Stimulated activated CD4-positive, alpha-beta T cell treated with anti-CD3 and anti-CD28 coated beads, Interleukin-2, amount 100 ng/mL, for 48 hours (primary cell): ENCODE measurements at places on chromosomes 7 and 10.

- DNase-seq, result peak; percentile 26
Observed at GRCh38 chr10:34994565-34995142, 95.5 kb downstream of the CUL2 start.

DNA sequence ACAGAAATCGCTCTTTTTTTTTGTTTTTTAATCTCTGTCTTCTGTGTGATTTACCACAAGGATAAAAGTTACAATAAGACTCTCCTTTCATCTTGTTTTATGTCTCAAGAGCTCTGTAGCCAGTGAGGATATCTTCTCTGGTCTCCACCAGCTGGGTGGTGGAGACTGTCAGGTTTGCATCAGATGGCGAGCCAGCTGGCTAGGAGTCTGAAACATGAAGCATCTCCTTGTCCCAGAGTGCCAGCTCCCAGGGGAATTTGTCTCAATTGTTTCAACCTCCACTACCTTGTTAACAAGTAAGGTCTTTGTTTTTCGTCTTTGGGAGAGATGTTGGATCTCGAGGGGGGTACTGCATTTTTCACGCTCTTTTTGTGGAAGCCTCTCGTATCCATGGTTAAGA lies 47.3 kb downstream of the FRMPD2 start:
- no peak for DNase-seq

- DNase-seq, result no peak
Observed at GRCh38 chr10:102819054-102819453, 18.2 kb downstream of the CYP17A1 start.

DNA sequence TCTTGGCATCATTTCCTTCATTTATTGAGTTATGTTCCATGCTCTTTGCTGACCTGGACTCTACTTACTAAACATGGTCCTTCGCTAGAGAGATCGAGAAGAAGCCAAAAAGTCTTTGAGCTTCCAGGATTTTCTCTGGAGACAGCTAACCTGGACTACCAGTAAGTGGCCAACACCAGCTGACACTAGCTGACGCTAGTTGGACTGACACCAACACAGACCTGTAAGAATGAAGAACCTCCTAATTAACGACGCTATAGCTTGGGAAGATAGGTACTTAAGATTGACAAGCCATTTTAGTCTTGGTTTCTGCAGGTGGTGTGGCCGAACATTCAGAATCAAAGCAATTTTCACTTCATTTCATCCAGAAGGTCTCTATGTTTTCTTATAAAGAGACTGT lies 66.4 kb downstream of the GALNT17 start:
- DNase-seq, result no peak

- no peak for DNase-seq
Observed at GRCh38 chr7:30347226-30348082, 63.1 kb downstream of the ZNRF2 start.

DNA sequence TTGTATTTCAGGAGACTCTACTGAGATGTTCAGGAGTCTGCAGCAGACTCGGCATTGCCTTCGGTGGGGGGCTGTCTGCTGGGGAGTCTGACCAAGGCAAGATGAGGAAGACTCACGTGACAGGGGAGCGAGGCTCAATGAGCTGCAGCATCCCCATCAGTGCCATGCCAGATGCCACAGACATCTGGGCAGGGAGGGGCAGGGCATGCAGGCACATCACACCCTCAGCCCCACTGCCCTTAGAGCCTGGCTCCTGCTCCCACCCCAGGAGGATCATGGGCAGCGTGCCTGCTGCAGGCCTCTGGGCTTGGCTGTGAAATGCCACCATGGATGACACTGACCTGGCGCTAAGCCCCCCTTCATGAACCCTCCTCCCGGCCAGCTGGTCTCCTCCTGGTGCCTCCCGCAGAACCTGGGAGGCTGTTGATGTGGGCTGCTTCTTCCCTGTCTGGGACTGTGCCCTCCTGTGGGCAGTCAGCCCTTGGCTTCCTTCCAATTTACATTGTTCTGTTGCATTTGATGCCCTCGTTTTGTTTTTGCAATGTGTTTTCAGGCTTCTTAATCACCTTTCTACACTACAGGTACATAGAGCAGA lies 235.0 kb downstream of the PAXIP1 start:
- no peak for DNase-seq

- DNase-seq, result no peak
Observed at GRCh38 chr10:128286762-128287500, 160.7 kb upstream of the MKI67 start.

DNA sequence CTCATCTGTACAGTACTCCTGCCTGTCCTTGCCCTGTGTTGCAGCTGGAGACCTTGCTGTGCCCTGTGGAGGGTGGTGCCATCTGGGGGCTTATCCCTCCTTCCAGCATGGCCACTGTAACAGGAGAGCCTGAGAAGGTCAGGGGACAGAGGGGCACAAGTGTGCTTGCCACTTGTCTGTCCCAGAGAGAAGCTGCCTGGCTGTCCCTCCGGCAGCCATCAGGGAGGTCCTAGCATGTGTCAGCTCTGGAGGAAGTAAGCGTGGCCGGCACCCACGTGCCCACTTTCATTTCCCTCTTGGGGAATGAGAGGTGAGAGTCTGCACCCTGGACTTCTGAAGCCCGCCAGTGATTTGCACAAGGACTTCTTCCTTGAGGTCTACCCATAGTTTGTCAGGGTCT lies 97.0 kb upstream of the PPIF start:
- DNase-seq, result no peak

GRCh38 chr10:5534880-5535856 lies 10.4 kb downstream of the CALML3 start:
- no peak for DNase-seq

DNA sequence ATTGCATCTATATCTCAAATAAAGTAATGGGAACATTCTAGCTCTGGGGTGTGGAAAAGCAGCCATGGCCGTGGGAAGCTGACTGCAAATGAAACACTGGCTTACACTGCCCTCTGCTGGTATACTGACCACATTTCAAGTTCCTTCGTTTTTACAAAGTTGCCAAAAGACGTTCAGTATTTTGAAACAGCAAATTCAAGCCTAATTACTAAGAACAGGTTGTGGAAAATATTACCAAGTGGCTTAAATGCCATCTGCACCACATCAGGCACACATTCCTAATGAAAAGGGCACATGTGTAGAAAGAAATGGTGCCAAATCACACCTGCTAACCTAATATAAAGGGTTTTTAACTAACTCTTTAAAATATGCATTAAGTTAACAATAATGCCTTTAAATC lies 83.9 kb downstream of the JAZF1 start:
- peak; percentile 25 for DNase-seq

- no peak for DNase-seq
Observed at GRCh38 chr10:124641282-124642087, 102.7 kb downstream of the FAM53B start.

DNA sequence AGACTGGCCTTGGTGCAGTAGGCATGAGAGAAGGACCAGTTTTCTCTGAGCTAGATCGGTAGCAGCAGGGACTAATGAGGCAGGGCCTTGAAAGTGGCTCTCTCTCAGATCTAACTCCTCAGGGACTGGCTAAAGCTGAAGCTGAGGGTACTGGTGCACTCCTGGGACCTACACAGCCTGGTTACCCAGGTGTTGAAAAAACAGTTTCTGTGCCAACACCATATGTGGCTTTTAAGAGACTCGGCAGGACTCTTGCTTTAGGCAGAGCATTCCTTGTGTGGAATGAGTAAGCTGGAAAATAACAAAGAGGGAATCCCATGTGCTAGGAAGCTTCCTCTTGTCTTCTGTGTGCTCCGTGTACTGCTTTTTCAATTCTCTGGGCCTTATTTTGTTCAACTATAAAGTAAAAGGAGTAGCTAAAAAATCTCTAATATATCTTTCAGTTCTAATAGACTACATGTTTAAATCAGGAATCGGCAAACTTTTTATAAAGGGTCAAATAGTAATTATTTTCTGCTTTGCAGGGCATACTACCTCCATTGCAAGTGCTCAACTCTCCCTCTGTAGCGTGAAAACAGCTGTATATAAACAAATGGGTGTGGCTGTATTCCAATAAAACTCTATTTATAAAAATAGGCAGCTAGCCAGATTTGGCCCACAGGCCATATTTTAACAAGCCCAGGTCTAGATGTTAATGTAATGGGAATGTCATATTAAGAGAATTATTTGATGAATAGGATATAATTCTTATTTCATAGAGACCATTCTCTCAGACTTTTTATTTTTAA lies 186.1 kb upstream of the KAT6B start:
- no peak for DNase-seq

DNA sequence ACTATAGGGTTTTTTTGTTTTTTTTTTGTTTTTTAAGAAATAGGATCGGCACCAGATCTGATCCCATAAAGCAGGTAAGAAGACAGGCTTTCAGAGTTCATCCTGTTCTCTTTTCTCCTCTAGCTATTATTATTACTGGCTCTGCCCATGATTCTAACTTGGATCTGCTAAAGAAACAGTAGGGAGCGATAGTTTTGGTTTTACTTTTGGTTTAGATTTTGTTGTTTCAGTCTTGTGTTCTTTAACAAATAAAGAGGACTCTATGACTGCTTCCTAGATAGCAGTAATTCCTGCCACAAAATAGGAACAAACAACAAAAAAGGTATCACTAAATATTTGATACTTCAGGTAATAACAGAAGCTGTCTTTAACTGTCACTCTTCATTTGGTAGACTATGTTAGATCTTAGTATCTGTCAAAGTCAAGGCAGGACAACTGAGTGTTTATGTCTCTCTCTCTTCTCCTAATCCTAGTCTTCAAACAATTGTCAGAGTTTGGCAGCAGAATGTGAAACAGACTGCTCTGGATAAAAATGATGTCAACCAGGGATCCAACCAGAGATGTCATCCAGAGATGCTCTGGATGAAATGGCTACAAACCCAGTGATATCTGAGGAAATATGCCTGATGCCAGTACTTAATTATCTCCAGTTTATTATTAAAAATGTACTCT lies 99.8 kb downstream of the KMT2C start:
- no peak for DNase-seq

GRCh38 chr10:88994019-88994418 lies 3.4 kb downstream of the FAS start:
- no peak for DNase-seq

DNA sequence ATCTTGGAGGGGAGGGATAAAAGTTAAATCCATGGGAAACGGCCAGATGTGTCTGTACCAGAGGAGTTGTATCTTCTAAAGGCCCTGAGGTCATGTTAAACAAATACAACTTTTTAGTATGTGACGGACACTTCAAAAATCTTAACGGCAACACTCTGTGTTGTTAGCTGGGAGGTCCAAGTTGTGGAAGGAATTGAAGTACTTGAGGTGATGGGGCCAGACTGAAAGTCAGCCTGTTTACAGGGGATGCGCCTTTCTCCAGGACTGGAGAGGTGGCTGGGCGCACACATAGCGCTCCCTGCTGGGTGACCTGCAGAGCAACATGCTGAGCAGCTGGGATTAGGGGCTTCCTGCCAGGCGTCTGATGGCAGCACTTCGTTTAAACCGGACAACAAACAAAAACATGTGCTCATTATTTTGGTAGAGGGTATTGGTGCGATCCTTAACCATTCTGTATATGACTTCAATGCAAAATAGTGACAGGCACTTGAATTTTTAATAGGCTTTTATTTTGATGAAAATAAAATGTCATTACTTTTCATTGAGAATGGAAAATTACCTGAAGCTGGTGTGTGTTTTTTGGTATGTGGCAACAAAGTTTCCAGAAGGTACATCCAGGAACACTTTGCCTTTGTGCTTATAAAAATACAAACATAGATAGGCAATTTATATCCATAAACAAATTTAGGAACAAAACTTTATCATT lies 198.2 kb downstream of the MLLT10 start:
- no peak for DNase-seq

DNA sequence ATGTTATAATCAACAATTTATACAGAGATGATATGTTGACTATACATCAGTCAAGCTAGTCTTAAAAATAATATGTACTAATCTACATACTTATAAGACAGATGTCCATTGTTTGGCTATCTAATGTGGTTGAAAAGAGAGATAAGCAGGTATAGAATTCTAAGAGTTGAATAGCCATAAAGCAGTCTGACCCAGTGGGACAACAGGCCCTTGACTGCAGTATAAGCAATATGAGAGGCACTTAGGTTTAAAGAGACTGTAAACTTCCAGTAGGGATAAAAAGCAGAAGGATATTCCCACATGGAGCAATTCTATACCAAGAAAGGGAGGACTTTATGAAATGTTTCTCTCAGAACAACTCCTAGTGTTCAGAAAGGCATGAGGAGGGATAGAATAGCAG lies 139.3 kb downstream of the ELAPOR2 start:
- no peak for DNase-seq

DNA sequence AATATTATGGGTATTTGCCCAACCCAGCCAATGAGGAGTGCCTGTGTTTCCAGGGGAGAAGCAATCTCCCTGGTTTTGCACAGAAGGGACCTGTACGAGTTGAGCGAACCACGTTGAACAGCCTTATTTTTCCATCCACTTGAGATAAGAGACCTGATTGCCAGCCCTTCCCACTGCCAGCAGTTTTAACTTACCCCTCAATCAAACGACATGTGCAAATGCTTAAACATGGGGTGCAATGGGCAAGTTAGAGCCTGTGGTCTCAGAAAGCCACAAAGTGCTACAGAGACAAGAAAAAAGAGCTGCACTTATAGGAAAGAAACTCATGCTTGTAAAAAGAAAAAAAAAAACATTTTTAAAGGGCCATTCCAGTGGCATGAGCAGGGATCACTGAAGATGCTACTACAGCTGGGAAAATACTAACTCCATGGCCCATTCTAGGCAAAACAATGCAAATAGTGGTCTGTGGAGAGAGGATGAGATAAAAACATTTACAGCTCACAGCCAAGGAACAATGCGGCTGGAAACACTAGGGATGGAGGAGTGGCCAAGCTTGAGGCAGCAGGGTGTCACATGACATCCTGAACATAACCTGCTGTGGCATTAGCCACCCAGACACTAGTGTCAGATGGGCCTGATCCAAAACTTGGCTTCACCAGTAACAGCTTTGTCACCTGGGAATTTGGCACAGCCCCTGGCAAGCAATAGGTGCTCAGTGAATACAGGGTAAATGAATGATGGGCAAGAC lies 162.8 kb downstream of the ELMO1 start:
- DNase-seq, result no peak

DNA sequence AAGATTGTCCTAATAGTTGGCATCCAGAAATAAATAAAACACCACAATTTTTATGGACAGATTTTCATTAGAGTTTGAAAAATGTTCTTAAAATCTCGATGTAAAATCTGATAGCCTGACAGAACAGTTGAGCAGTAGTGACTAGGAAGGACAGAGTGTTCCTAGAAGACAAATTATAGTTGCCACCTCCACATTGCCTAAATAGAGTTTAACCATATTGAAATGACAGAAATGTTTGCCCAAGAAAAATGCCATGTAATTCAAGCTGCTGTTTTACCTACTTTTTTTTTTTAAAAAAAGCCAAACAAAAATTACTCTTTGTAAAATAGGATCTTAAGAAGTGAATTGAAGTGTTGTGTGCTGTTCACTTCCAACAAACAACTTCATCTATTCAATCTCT lies 8.9 kb upstream of the HERC4 start:
- DNase-seq, result no peak

GRCh38 chr10:100600218-100600617 lies 64.5 kb downstream of the HIF1AN start:
- no peak for DNase-seq

GRCh38 chr7:117048114-117048866 lies 95.0 kb downstream of the ST7 start:
- DNase-seq, result no peak
